ENCODE measurements at places on chromosomes 7 and 10. TPM values are rescaled to one million over a fixed set of nuclear protein-coding genes. Genes with fewer than 3 reads are reported as not detected.

C7orf33 gene
- total RNA-seq: not detected

COX19 gene
- total RNA-seq: 14.7 TPM

ADAP1 gene
- total RNA-seq: 5.7 TPM

WIPF3 gene
- not detected for total RNA-seq

CCDC146 gene
- 0.91 TPM for total RNA-seq

FRMD4A gene
- 66.7 TPM for total RNA-seq

ARHGEF35 gene
- total RNA-seq: not detected

RARRES2 gene
- not detected for total RNA-seq

MAT1A gene
- 0.19 TPM for total RNA-seq

HOGA1 gene
- 1.9 TPM for total RNA-seq

CTAGE15 gene
- not detected for total RNA-seq

PON1 gene
- not detected for total RNA-seq

ZNF92 gene
- total RNA-seq: 6.9 TPM

CALCR gene
- total RNA-seq: not detected

TCF7L2 gene
- 20.7 TPM for total RNA-seq

ANKRD61 gene
- 0.19 TPM for total RNA-seq

CPN1 gene
- total RNA-seq: 8.6 TPM

ZNF727 gene
- total RNA-seq: 0.56 TPM

FZD8 gene
- 44.6 TPM for total RNA-seq

NUTM2A gene
- 0.45 TPM for total RNA-seq

IFIT1B gene
- not detected for total RNA-seq

CRPPA gene
- total RNA-seq: 1.5 TPM

LEP gene
- total RNA-seq: not detected

FAM24B gene
- total RNA-seq: 8.2 TPM

OPALIN gene
- total RNA-seq: not detected

PAOX gene
- not detected for total RNA-seq

MYH16 gene
- 0.87 TPM for total RNA-seq

CYP2C19 gene
- total RNA-seq: not detected

SPRN gene
- not detected for total RNA-seq

DNAJC30 gene
- 3.1 TPM for total RNA-seq

SEMA3E gene
- total RNA-seq: 0.61 TPM

TFEC gene
- total RNA-seq: 0.40 TPM

GPR22 gene
- total RNA-seq: not detected

TUBB8 gene
- not detected for total RNA-seq

ODAD2 gene
- total RNA-seq: 1.8 TPM

PPP2R2D gene
- 24.4 TPM for total RNA-seq
